Ovary (tissue), 10 donors: ENCODE measurements at places on chromosomes 12 and 14. TPM values are rescaled to one million over a fixed set of nuclear protein-coding genes. Genes with fewer than 3 reads are reported as not detected.

The TCL1A gene
- polyA plus RNA-seq, result 0.70 TPM

DNA sequence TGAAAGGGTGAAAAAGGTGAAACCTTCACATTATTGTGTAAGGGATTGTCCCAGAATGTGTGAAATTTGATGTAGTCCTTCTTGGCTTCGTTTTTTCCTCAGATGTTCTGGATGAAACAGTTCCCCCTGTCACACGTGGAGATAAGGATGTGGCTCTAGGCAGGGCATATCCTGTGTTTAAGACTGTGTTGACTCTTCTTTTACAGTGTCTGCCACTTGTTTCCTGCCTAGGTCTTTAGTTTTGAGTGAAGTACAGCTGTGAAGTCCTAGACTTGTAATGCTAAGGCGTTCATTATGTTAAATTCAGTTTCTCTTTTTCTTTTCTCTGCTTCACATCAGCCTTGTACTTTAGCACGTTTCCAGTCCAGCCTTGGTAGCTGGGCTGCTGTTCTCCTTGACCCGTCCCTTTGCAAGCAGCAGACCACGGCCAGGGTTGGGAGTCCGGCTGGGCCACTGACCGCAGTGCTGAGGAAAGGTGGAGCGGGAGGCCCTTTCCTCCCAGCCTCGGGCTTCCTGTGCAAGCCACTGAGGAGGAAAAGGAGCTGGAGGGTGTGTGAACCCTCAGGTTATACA lies 59.1 kb downstream of the RASSF3 start:
- H3K4me3 ChIP-seq, result no peak overlapping the region
- H3K27me3 ChIP-seq, result no peaks in the 10 kb centered on the region
- peak overlapping the region; percentile 48 for H3K27ac ChIP-seq
- no peaks in the 10 kb centered on the region for H3K36me3 ChIP-seq

GRCh38 chr14:73142216-73142615 lies 5.9 kb downstream of the PSEN1 start:
- peaks cover 19% of the 10 kb centered on the region for H3K4me1 ChIP-seq
- no peaks in the 10 kb centered on the region for H3K36me3 ChIP-seq
- DNase-seq, result no peak
- H3K27ac ChIP-seq, result no peak overlapping the region

GRCh38 chr14:46819117-46819516 lies 167.5 kb upstream of the RPL10L start:
- no peak for DNase-seq
- H3K4me3 ChIP-seq, result no peak overlapping the region
- H3K36me3 ChIP-seq, result no peaks in the 10 kb centered on the region
- H3K4me1 ChIP-seq, result no peaks in the 10 kb centered on the region

GRCh38 chr12:123879101-123879500 lies 93.5 kb downstream of the CCDC92 start:
- H3K27me3 ChIP-seq, result no peaks in the 10 kb centered on the region
- DNase-seq, result no peak
- H3K4me3 ChIP-seq, result no peak overlapping the region
- H3K4me1 ChIP-seq, result no peaks in the 10 kb centered on the region
- no peaks in the 10 kb centered on the region for H3K36me3 ChIP-seq
- H3K27ac ChIP-seq, result no peak overlapping the region

GRCh38 chr12:89768586-89769482 lies 60.2 kb upstream of the ATP2B1 start:
- no peaks in the 10 kb centered on the region for H3K36me3 ChIP-seq
- no peak overlapping the region for H3K4me3 ChIP-seq
- no peaks in the 10 kb centered on the region for H3K4me1 ChIP-seq
- H3K27me3 ChIP-seq, result no peaks in the 10 kb centered on the region

The CABP1 gene
- 2.6 TPM for polyA plus RNA-seq

DNA sequence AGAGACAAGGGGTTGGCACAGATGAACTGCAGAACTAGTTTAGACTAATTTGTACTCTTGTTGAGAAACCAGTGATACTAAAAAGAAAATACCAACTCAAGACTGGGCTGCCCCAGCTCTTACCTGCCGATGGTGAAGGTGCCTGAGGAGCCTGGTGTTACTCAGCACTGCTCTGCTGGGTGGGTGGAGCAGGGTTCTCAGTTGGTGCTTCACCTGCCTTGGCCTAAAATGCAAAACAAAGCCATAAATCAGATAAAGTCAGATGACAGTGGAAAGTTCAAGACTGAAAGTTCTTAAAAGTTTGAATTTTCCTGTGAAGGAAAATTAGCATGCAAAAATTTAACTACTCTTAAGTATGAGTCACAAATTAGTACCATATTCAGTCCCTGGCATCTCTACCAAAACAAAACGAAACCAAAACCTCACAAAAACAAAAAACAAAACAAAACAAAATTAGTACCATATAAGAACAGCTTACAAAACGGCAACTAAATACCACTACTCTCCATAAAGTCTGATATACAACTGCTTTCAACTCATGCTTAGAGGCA lies 21.9 kb downstream of the YBX3 start:
- no peak overlapping the region for H3K27ac ChIP-seq
- H3K4me3 ChIP-seq, result no peak overlapping the region
- H3K36me3 ChIP-seq, result no peaks in the 10 kb centered on the region
- H3K4me1 ChIP-seq, result no peaks in the 10 kb centered on the region
- no peaks in the 10 kb centered on the region for H3K27me3 ChIP-seq
- DNase-seq, result no peak
